ENCODE measurements at places on chromosomes 6 and 20. TPM values are rescaled to one million over a fixed set of nuclear protein-coding genes. Genes with fewer than 3 reads are reported as not detected.

DNA sequence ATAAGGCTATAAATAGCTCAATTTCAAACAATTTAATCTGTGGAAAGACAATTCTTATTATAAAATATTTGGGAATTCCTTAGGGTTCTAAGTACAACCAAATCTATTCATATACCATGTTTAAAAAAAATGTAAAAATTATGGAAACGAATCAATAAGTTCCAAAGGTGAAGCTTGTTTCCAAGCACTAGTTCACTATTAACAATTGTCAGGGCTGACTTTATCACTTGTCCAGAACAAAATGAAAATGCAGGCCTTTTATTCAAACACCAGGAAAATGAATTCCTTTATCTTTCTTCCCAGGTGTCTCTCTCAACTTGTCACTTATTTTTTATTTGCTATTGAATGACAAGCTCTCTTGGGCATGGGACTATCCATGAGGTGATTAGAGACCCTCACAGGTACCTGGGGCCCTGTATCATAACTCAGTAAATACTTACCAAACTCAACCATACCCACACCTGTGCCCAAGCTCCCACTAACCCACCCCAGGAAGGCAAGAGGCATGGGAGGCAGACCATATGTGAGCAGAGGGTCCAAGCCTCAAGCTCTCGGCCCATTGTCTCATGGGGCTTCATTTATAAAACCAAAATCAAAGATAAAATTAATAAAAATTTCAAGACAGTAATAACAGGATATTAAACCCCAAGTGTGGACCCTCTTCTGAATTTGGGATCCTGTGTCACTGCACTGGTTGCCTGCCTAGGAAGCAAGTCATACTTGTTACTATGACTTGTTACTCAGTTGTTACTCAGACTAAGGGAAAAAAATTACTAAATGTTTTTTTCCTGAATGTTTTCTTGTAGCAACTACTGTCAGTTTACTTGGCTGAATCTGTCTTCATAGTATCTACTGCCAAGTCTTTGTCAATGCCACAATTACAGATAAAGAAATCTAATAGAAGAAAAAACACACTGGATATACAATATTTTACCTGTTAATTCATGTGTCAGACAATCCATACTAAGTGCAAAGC is 54.7 kb downstream of the PTPRK start:
- H3K4me3 ChIP-seq, result no peak overlapping the region
- H3K27me3 ChIP-seq, result no peaks in the 10 kb centered on the region

GRCh38 chr6:89734526-89734925 is 85.1 kb downstream of the MDN1 start:
- H3K36me3 ChIP-seq, result peaks cover 22% of the 10 kb centered on the region
- H3K27me3 ChIP-seq, result no peaks in the 10 kb centered on the region
- no peak for DNase-seq
- H3K4me1 ChIP-seq, result peaks cover 15% of the 10 kb centered on the region
- no peak overlapping the region for H3K27ac ChIP-seq

- H3K4me3 ChIP-seq, result no peak overlapping the region
- H3K27me3 ChIP-seq, result no peaks in the 10 kb centered on the region
These were observed 179.2 kb downstream of the TMEM242 start for GRCh38 chr6:157143890-157144798.

- no peak for DNase-seq
- H3K27ac ChIP-seq, result no peak overlapping the region
- H3K4me3 ChIP-seq, result no peak overlapping the region
- peaks cover 5% of the 10 kb centered on the region for H3K27me3 ChIP-seq
- no peaks in the 10 kb centered on the region for H3K36me3 ChIP-seq
These were observed 243.0 kb downstream of the TSHZ2 start for GRCh38 chr20:53215166-53215565.

GRCh38 chr6:87583822-87584221 is 6.0 kb downstream of the RARS2 start:
- peaks cover 8% of the 10 kb centered on the region for H3K4me1 ChIP-seq
- H3K36me3 ChIP-seq, result peaks cover 61% of the 10 kb centered on the region
- H3K4me3 ChIP-seq, result no peak overlapping the region
- H3K27me3 ChIP-seq, result no peaks in the 10 kb centered on the region

DNA sequence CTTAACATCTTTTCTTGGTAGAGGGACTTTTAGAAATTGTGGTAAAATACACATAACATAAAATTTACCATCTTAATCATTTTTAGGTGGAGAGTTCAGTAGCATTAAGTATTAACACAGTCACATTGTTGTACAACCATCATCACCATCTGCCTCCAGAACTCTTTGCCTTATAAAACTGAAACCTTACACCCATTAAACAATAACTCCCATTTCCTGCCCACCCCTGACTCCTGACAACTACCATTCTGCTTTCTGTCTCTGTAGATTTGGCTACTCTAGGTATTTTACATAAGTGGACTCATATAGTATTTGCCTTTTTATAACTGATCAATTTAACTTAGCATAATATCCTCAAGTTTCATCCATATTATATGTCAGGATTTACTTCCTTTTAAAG is 88.7 kb downstream of the ZHX3 start:
- no peaks in the 10 kb centered on the region for H3K27me3 ChIP-seq
- no peak overlapping the region for H3K27ac ChIP-seq
- no peaks in the 10 kb centered on the region for H3K4me1 ChIP-seq
- no peak for DNase-seq

- H3K27me3 ChIP-seq, result no peaks in the 10 kb centered on the region
- no peak overlapping the region for H3K27ac ChIP-seq
- H3K4me3 ChIP-seq, result no peak overlapping the region
- no peaks in the 10 kb centered on the region for H3K4me1 ChIP-seq
- DNase-seq, result no peak
- H3K36me3 ChIP-seq, result no peaks in the 10 kb centered on the region
These were observed 139.8 kb downstream of the SOX4 start for GRCh38 chr6:21733311-21733710.

GRCh38 chr6:133701633-133702331 is 187.1 kb upstream of the TCF21 start:
- no peak overlapping the region for H3K4me3 ChIP-seq
- no peaks in the 10 kb centered on the region for H3K4me1 ChIP-seq
- H3K36me3 ChIP-seq, result no peaks in the 10 kb centered on the region
- peaks cover 2% of the 10 kb centered on the region for H3K27me3 ChIP-seq
- no peak overlapping the region for H3K27ac ChIP-seq

- peaks cover 77% of the 10 kb centered on the region for H3K4me1 ChIP-seq
- H3K4me3 ChIP-seq, result peak overlapping the region; percentile 69
- peak overlapping the region; percentile 81 for H3K27ac ChIP-seq
- no peaks in the 10 kb centered on the region for H3K36me3 ChIP-seq
- no peak for DNase-seq
These were observed 86.6 kb downstream of the CD40 start for GRCh38 chr20:46204594-46205186.

DNA sequence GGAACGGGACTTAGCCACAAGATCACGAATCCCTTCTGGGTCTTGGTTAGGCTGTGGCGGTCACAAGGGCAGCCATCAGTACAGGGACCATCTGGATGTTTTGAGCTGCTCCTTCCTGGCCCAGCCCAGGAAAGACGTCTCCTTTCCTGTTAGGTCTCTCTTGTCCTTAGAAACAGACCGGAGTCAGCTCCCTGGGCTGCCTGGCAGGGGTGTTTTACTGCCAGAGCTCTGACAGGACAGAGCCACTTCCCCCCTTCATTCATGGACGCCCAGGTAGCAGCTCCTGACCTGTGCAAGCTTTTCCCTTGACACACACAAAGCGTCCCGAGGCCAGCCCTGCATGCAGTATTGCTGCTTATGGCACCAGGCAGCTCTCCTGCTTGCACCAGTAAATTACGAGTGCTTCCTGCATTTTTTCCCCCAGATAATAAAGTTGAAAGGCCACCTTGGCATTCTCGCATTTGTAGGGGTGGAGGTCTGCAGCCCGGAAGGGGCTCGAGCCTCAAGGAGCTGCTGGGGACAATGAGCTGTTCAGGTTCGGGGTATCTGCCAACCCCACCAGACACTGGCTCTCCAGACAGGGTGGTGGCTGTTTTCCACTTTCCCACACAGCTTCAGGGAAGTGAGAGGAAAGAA is 87.4 kb downstream of the NOL4L start:
- H3K36me3 ChIP-seq, result no peaks in the 10 kb centered on the region
- H3K27me3 ChIP-seq, result no peaks in the 10 kb centered on the region
- peaks cover 23% of the 10 kb centered on the region for H3K4me1 ChIP-seq
- DNase-seq, result no peak
- H3K4me3 ChIP-seq, result no peak overlapping the region

GRCh38 chr20:50887576-50887975 is 43.7 kb downstream of the ADNP start:
- H3K4me3 ChIP-seq, result no peak overlapping the region
- H3K27ac ChIP-seq, result no peak overlapping the region
- peaks cover 36% of the 10 kb centered on the region for H3K36me3 ChIP-seq
- no peaks in the 10 kb centered on the region for H3K4me1 ChIP-seq

DNA sequence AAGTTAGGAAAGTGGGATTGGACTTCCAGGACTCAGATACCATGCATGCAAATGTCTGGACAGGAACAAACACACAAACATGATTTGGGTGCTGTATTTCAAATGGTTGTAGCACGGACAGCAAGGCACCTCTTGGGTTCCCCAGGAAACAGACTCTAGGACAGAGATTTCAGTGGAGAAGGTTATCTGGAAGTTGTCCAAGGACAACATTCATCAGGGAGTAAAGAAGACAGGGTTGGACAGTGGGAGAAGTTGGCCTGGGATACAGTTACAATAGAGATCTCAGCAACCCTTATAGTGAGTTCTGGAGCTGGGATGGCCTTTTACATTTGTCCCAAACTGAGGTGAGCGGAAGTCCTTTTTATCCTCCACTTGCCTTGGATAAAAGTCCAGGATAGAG is 19.8 kb upstream of the TINAG start:
- H3K27ac ChIP-seq, result no peak overlapping the region
- no peaks in the 10 kb centered on the region for H3K27me3 ChIP-seq
- H3K4me3 ChIP-seq, result no peak overlapping the region
- no peak for DNase-seq

- no peaks in the 10 kb centered on the region for H3K36me3 ChIP-seq
- no peaks in the 10 kb centered on the region for H3K27me3 ChIP-seq
- H3K4me1 ChIP-seq, result no peaks in the 10 kb centered on the region
- no peak overlapping the region for H3K27ac ChIP-seq
These were observed 391.8 kb downstream of the ARHGAP18 start for GRCh38 chr6:129317931-129318820.

- peaks cover 7% of the 10 kb centered on the region for H3K36me3 ChIP-seq
- no peak for DNase-seq
- H3K27ac ChIP-seq, result no peak overlapping the region
These were observed 13.9 kb downstream of the TOMM6 start for GRCh38 chr6:41801380-41801779.

DNA sequence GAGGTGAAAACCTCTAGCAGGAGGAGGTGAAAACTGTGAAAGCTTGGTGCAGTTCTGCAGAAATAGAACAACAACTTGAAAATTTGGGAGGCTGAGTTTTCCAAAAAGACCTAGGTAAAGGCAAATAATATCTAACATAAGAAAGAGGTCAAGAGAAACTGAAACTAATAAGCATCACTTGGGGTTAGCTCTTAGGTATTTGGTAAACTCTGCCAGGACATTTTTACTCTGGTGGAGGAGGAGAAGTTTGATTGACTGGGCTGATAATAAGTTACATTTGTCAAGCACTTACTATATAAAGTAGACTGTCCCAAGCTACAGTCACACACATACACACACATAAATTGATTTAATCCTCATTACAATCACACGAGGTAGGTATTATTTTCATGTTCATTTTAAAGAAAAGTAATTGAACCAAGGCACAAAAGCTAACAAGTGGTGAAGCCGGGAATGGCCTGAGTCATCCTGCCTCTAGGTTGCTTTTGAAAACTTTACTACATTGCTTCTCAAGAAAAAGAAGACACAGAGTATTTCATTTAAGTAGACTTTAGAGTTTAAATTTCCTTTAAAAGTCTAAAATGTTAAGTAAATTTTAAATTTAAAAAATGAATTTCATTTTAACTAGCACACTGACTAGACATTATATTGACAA is 275.5 kb downstream of the PTPRK start:
- DNase-seq, result no peak
- H3K4me1 ChIP-seq, result no peaks in the 10 kb centered on the region
- H3K27ac ChIP-seq, result no peak overlapping the region

GRCh38 chr6:32862725-32863124 is 8.7 kb downstream of the PSMB9 start:
- H3K36me3 ChIP-seq, result peaks cover 36% of the 10 kb centered on the region
- no peak overlapping the region for H3K4me3 ChIP-seq

DNA sequence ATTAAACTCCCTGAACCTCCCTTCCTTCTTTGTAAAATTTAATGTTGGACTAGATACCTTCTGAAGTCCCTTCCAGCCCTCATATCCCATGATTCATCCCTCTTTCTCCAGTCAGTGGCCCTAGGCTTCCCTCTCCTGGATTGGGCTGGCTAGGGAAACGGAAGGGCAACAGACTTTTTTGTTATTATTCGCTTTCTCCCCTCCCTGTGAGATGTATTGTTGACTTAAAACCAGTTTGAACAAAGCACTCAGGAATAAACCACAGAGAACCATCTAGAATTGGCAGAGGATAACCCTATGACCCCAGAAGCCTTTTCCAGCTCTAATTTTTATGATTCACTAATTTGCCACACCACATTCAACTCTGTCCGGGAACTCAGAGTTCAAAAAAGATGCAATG is 239.7 kb upstream of the SUPT3H start:
- H3K4me3 ChIP-seq, result no peak overlapping the region
- H3K36me3 ChIP-seq, result no peaks in the 10 kb centered on the region
- H3K4me1 ChIP-seq, result no peaks in the 10 kb centered on the region
- H3K27me3 ChIP-seq, result no peaks in the 10 kb centered on the region
- no peak overlapping the region for H3K27ac ChIP-seq

- H3K27me3 ChIP-seq, result no peaks in the 10 kb centered on the region
- H3K36me3 ChIP-seq, result no peaks in the 10 kb centered on the region
- DNase-seq, result peak; percentile 31
- peaks cover 99% of the 10 kb centered on the region for H3K4me1 ChIP-seq
- peak overlapping the region; percentile 21 for H3K27ac ChIP-seq
These were observed 142.5 kb downstream of the CD164 start for GRCh38 chr6:109239651-109240321.

- DNase-seq, result no peak
- peak overlapping the region; percentile 55 for H3K27ac ChIP-seq
- no peak overlapping the region for H3K4me3 ChIP-seq
- H3K4me1 ChIP-seq, result peaks cover 41% of the 10 kb centered on the region
- H3K27me3 ChIP-seq, result no peaks in the 10 kb centered on the region
These were observed 116.5 kb downstream of the MAP3K4 start for GRCh38 chr6:161107779-161108730.

GRCh38 chr6:62328607-62329006 is 42.6 kb upstream of the KHDRBS2 start:
- no peaks in the 10 kb centered on the region for H3K4me1 ChIP-seq
- H3K4me3 ChIP-seq, result no peak overlapping the region
- no peak for DNase-seq
- no peaks in the 10 kb centered on the region for H3K27me3 ChIP-seq
- H3K36me3 ChIP-seq, result no peaks in the 10 kb centered on the region
- no peak overlapping the region for H3K27ac ChIP-seq

GRCh38 chr20:667351-668034 is 8.1 kb downstream of the SCRT2 start:
- peaks cover 49% of the 10 kb centered on the region for H3K27me3 ChIP-seq
- peaks cover 7% of the 10 kb centered on the region for H3K4me1 ChIP-seq
- H3K36me3 ChIP-seq, result no peaks in the 10 kb centered on the region
- peak; percentile 61 for DNase-seq
- no peak overlapping the region for H3K27ac ChIP-seq

Gene RALGAPB
- 15.5 TPM for polyA plus RNA-seq

Gene MRAP2
- polyA plus RNA-seq, result not detected

Gene HLA-DRB1
- polyA plus RNA-seq, result 2,645 TPM

Gene KCNK16
- polyA plus RNA-seq, result not detected

Gene OLIG3
- not detected for polyA plus RNA-seq

Gene NINL
- not detected for polyA plus RNA-seq

Gene HAO1
- not detected for polyA plus RNA-seq

Gene ZMYND8
- 13.8 TPM for polyA plus RNA-seq

Gene BTN1A1
- polyA plus RNA-seq, result not detected

Gene ADISSP
- 59.6 TPM for polyA plus RNA-seq

Gene MYBL2
- polyA plus RNA-seq, result 0.10 TPM

Gene CBLN4
- polyA plus RNA-seq, result not detected

Gene DNAH8
- polyA plus RNA-seq, result not detected

Gene NOX3
- polyA plus RNA-seq, result not detected

Gene PRRC2A
- 2.3 TPM for polyA plus RNA-seq

Gene ANGPT4
- 0.14 TPM for polyA plus RNA-seq
